ENCODE measurements at places on chromosomes 16 and 17.
A peak's percentile ranks its signal among the peaks of the same experiment; 100 is the strongest.

- DNase-seq: no peak
Measured at GRCh38 chr16:78490847-78491246, 391.4 kb downstream of the WWOX start.

DNA sequence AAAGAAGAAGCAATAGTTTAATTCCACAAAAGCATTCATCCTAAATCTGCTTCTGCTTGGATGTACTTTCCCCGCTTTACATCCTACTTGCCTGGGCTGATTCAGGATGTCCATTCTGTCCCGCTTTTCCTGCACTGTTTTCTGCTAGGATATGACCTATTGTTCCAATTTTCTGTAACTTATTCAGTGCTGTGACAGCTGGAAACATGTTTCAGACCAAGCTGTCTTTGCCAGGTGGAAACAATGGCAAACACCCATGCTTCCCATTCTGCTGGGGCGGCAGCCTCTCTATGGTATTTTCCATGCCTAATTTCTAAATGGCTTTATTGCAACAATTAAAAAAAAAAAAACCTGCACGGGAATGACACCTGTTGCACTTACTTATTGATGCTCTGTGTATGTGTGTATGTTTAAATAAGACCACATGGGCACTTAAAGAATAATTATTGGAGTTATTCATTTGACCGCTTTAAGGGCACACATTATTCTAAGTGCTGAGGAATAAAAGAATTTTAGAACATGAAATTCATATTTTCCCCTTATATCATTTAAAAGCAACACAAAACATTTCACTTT, 21.0 kb downstream of the COQ7 start:
- DNase-seq: no peak

- DNase-seq: no peak
Measured at GRCh38 chr17:57666201-57666870, 78.8 kb downstream of the CCDC182 start.

DNA sequence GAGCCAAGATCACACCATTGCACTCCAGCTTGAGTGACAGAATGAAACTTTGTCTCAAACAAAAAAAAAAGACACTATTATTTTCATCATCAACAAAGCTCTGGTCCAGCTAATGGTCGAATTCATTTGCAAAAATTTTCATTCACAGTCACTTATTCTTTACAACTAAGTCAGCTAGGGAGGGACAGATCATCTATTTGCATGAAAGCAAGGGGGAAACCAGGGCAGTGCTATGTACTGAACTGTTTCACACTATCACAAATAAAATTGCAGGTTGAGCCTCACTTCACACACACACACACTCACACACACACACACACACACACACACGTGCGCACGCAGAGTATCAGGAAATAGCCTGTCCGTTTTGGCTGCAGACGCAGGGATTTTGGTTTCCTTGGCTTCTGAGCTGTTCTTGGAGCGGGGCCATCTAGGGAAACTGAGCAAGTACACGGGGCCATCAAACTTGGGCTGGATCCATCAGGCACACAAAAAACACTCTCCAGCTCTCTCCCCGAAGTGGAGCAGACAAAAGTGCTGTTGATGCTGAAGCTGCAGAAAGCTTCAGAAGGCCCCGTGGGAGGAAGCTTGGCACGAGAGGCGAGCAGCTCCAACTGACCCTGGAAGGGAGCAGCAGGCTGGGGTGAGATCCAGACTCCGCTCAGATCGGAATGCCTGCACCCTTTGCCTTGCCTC, 44.3 kb upstream of the HELZ start:
- peak; percentile 87 for DNase-seq

DNA sequence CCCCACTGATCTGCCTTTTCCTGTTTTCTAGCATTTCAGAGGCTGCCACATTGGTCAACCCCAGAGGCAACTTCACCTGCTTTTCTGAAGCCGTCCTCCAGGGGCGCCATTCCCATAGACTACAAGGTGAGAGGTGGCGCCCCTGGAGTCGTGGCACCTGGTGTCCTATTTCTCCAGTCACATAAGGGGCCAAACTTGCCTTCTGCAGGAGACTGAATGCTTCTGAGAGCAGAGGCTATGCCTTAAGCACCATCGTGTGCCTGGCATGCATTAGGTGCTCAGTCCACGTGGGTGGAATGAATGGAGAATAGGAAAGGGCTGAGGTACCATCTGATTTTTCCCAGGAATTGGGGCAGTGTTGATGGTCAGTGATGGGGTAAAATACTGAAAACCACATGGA, 164.8 kb downstream of the HAPSTR1 start:
- no peak for DNase-seq

DNA sequence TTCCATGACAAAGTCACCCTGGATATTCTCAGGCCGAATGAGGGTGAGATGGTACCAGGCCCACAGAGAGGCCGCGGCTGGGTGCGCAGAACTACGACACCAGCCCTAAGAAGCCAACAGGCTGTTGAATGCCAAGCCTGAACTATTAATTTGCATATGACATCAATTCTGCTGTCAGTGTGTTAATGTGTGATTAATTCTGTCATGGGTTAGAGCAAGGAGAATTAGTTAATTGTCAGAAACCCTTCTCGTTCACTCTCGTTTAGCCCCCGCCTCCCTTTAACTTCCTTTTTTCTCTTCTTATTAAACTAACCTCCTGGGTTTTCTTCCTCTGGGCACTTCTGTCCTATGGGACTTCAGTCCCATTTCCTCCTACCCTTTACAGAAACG, 123.4 kb downstream of the ZFHX3 start:
- no peak for DNase-seq

GRCh38 chr17:9878786-9879525, 26.1 kb downstream of the RCVRN start:
- peak; percentile 27 for DNase-seq

Data from GM03348 (cell line).